NCI-H2107 (cell line): ENCODE measurements at places on chromosomes 3 and 15.

DNA sequence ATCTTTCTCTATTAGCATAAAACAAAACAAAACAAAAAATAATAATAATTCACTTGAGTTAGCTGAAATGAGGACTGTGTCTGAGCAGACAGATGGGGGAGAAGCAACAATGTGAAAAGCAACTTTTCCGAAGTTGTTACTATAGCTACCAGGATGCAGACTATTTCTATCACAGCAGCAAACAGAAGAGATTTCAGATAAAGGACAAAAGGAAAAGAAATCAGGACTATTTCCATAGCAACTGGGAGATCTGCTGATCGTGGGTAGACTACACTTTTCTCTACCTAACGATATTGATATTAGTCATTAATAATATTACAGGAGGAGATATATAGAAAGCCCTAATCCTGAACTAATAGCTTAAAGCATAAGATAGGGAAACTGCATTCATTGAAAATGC, 321.7 kb downstream of the GABRG3 start:
- DNase-seq = no peak

DNA sequence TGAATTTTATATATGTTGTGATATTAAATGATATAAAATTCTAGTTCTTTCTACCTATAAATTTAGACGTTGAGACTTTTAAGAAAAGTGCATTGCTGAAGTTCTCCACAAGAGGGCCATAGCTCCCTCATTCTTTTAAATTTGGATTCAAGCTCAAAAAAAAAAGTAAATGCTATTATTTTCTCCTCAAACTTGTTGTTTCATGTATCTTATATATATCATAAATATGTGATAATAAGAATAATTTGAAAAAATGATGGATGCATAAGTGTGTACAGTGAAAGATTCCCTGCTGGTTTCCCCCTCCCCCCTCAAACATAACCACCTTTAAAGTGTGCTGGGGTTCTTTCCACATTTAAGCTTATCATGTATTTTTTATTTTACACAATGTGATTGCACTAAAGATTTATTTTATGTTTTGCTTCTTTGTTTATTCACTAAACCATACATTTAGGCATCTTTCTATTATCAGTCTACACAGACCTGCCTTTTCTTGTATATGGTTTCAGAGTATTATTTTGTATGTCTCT, 769.4 kb upstream of the GOLIM4 start:
- no peak for DNase-seq

GRCh38 chr15:101232677-101233076, 19.2 kb downstream of the CHSY1 start:
- no peak for DNase-seq

DNA sequence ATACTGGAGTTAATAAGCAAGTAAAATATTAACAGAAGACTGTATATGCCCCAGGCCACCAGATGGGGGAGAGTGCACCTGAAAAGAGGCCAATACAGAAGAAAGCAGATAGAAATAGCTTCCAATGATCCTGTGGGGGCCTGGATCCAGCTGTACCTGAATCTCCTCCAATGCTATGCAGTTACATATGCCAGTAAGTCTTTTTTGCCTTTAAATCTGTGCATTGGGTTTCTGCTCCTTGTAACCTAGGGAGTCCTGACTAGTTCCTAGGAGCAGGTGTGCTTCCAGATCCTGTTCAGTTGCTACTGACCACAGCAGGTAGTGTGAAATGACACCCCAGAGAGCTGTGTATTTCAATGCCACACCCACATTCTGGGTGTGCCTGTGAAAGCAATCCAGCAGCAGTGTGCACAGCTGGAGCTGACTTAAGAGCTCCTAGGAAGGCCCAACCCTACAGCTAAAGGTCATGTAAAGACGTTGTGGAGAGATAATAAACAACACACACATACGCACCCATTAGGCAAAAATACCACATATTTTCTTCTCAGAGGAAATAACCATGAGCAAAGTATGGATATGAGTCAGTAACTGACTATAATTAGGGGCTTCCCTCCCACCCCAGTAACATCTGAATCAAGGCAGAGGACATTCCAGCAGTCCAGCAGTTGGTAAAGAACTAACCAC, 62.2 kb upstream of the AKAP13 start:
- DNase-seq = no peak

GRCh38 chr3:121592856-121593702, at the start of gene FBXO40:
TSS of gene FBXO40 (plus strand) at chr3:121593379. CDS start at chr3:121620576, 27,197 bp downstream.
- peak; percentile 96 for DNase-seq

- DNase-seq = peak; percentile 1
Measured at GRCh38 chr15:99305761-99306505, 54.7 kb downstream of the LRRC28 start.

- DNase-seq = no peak
Measured at GRCh38 chr3:126436826-126437717, 38.6 kb downstream of the ZXDC start.

GRCh38 chr3:114406922-114407321, 113.1 kb downstream of the TIGIT start:
- DNase-seq = no peak

DNA sequence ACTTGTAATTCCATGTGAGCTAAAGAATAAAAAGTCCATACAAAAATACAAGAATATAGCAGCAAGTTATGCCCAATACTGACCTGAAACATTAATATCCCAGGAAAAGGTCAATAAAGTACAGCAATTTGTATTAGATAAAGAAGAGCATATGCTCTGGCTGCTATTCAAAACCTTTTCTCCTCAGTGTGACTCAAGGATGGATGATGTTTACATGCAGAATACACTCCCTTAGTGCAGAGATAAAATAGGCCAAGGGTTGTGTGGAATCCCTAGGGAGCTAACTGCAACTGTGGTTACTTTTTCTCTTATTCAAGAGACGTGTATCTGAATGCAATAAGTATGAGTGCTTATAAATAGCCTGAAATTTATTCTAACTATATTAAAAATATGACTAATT, 78.7 kb downstream of the SLC9A9 start:
- no peak for DNase-seq

GRCh38 chr3:112293368-112294321, at the start of gene SLC9C1:
TSS of gene SLC9C1 (minus strand) at chr3:112294216. CDS start at chr3:112286791, 7,425 bp downstream.
- peak; percentile 46 for DNase-seq

- DNase-seq = no peak
Measured at GRCh38 chr3:131217296-131217741, 164.3 kb upstream of the NUDT16 start.

DNA sequence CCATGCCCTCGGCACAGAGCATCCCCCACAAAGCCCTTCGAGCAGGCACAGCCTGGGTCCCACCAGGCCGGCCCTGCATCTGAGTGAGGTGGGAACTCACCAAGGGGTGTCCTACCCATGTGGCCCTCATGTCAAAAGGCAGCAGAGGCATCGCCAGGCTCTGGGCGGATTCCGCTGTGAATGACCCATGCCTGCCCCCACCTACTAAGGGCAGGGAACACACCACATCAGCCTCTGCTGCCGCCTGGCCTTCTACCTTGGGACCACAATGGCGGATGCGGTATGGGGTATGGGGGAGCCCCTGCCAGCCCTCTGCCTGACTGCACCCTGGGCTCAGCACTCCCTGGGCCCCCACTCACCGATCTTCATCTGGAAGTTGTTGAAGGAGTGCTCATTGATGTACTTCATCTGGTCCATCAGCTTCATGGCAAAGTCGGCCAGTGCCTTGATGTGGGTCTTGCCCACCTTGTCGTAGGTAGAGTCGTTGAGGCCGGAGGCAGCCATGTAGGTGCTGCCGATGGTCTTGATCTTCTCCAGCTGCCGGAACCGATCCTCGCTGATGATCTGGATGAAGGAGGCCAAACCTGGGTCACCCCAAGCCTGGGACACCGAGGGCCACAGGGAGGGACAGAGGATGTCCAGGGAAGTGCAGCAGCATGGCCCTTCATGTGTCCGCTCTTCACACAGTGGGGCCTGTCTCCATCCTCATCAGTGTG, 87.8 kb downstream of the SEC22A start:
- no peak for DNase-seq

DNA sequence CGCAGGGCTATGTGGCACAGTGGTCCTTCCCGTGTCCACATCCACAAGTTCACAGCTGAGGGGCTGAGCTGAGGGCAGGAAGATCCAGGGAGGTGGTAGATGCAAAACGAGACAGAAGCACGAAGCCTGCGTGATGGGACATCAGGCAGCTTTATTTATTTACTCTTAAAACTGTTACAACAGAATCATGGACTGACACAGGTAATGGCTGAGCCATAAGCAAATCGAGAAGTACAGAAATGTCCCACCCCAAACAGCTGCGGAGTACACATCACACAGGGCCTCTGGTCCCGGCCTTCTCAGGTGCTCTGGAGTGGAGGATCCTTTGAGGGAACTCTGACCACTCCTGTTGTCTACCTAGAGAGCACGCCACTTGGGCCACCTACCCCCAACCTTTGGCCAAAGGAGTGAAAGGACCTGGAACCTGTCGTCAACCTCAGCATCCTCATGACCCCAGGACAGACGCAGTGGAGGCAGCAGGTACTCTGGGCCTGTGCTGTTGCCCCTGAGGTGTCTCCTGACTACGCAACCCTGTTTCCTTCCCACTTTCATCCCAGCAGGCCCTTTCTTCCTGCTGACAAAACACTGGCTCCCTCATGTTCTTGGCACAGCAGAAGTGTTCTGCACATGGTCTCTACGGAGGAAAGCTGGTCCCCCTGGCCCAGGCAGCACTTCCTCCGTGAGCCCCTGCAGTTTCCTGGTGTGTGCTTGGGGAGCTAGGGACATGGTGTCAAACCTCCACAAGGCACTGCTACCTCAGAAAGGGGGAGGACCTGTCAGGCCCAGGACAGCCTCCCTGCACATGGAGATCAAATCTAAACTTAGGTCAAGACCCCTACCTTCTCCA, 47.8 kb downstream of the DHX30 start:
- DNase-seq = no peak

DNA sequence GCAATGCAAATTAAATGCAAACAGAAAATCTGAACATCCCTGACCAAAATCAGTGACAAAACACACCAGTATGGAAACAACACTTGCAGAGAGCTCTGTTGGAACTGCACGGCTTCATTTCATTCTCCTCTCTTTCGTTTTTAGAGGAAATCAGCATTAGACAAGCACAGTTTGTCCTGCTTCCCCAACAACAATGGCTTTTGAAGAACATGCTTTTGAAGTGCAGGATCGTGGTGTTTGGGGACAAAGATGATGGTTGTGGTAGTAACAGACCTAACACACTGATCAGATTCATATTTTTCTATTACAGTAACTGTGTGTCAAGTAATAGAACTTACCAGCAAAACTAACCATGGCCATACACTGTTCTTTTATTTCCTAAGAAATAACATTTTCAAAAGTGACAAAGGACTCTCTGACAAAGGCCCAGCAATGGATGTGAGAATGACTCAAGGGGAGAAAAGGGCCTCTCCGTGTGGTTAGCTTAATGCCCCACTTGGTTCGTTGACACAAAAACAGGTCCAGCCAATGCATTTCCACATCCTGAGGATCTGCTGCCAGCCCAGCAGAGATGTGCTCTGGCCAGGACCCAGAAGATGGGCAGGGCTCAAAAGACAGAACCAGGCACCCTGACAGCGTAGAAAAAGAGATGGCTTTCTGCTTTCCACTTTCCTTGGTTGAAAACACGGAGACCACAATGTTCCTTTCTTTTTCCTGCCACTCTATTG, 84.1 kb downstream of the CCNL1 start:
- no peak for DNase-seq

DNA sequence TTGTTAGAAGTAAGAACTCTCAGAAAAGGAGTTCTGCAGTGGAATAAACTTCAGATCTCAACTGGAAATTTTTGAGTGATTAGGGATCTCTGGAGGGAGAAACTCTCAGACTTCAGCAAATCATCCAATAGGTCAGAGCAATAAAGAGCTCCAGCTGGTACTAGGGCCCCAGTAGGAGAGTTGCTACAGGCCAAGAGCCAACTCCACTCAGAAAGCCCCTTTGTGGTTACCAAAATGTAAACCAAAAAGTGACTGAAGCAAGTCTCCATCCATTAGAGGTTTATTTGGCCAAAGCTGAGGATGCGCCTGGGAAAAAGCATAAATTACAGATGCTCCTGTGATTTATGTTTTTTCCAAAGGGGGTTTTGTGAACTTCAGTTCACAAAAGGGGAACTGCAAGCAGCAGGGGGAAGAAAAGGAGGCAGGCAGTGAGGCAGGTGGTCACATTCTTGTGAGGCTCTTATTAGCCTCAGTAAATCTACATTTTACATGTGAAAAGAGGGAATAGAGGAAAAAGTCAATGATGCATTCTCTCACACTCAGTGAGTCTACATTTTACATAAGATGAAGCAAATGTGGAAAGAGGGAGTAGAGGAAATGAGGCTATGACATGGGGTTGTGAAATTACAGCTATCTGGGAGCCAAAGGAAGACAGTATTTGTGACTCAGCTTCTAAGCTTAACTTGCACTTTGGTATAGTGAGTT, 92.4 kb upstream of the DAZL start:
- DNase-seq = no peak

DNA sequence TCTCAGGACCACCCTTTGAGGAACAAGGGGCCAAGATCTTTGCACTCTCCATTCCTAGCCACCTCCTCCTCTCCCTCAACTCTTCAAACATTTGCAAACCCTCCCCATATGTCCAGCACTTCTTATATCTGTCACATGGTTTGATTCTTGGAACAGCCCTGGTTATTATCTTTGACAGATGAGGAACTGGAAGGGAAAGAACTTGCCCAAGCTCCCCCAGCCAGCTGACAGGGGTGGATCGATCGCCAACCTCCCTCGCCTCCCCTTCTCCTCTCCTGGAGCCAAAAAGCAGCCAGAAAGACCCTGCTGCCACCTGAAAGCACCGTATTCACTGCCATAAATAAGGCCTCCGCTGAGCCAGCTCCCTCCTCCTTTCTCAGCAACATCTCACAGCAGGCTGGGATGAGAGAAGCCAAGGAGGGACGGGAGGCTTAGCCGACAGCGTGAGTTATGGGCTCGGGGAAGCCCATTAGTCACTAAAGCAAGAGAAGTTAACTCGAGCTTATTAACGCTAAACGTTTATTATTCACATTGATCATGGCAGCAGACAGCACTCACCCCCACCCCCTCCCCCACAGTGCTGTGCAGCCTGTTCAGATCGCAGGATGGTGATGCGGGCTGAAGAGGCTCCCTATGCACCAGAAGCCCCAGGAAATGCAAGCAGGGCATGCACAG, 22.2 kb upstream of the FGD5 start:
- no peak for DNase-seq

GRCh38 chr3:123481722-123482457, 33.0 kb upstream of the ADCY5 start:
- no peak for DNase-seq

GRCh38 chr15:66400351-66400774, 13.7 kb downstream of the MAP2K1 start:
- no peak for DNase-seq

- DNase-seq = no peak
Measured at GRCh38 chr3:94176988-94177745, 114.3 kb downstream of the NSUN3 start.

- DNase-seq = no peak
Measured at GRCh38 chr15:75073197-75073596, 49.8 kb downstream of the PPCDC start.
